ENCODE measurements at places on chromosomes 6 and 20.

- DNase-seq, result no peak
Measured at GRCh38 chr6:111713236-111713635, 107.6 kb upstream of the TRAF3IP2 start.

DNA sequence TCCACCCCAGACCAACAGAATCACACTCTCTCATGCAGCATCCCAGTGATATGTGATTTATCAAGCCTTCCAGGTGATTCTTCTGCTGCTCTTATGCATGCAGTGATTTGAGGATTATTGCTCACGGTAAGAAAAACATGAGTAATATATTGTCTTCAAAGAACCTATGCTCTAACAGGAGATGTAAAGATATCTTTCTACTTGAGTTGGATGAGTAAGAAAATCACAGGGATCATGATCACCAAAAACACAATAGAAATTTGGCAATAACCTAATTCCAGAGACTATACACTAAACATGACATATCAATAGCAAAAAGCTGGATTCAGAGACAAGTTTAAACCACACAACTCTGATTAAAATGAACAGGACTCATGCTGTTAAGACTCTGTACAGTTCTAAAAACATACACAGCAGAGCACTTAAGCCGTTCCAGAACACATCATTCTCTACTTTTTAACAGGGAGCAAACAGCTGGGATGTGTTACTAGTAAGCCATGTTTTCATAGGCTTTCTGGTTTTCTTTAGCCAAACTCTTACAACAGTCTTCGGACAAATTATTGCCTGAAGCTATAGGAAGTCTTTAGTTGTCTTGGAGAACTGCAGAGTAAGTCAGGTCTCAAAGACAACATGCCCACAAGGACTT lies 568.6 kb downstream of the HAO1 start:
- no peak for DNase-seq

- no peak for DNase-seq
Measured at GRCh38 chr6:112744827-112745226, 397.7 kb downstream of the RFPL4B start.

GRCh38 chr20:9460518-9460917 lies 53.9 kb upstream of the LAMP5 start:
- peak; percentile 47 for DNase-seq

GRCh38 chr6:18314317-18314997 lies 50.1 kb upstream of the DEK start:
- DNase-seq, result no peak

- no peak for DNase-seq
Measured at GRCh38 chr20:45407783-45408645, at the start of gene DBNDD2. DBNDD2 (plus strand) TSS chr20:45408289; CDS start chr20:45408468, 179 bp downstream.

All from GM23248 (cell line).